Amniotic epithelial cell (primary cell): ENCODE measurements at places on chromosomes 4 and X.
A peak's percentile ranks its signal among the peaks of the same experiment; 100 is the strongest.

- DNase-seq: no peak
These were observed 440.2 kb downstream of the PRR32 start for GRCh38 chrX:127259742-127260141.

DNA sequence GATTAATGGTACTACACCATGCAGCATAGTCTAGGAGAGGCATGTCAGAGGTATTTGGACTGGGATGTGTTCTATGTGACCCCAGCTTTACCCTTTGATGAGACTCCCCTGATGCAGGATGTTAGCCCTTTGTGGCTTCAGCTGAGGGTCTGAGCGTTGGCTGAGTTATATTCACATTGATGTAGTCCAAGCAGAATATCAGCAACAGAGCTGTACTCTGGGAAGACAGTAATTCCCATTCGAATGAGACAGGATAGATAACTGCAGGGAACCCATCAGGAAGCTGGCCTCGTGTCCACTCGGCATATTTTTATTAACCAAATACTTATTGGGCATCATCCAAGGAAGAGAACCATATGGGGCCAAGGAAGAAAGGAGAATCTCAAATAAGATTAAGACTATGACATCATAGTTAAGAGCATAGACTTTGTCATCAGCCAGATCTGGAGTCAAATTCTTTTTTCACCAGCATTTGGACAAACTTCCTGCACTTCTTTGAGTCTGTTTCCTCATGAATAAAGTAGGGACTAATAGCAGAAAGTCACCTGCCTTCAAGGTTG is 198.1 kb downstream of the SOWAHB start:
- no peak for DNase-seq

DNA sequence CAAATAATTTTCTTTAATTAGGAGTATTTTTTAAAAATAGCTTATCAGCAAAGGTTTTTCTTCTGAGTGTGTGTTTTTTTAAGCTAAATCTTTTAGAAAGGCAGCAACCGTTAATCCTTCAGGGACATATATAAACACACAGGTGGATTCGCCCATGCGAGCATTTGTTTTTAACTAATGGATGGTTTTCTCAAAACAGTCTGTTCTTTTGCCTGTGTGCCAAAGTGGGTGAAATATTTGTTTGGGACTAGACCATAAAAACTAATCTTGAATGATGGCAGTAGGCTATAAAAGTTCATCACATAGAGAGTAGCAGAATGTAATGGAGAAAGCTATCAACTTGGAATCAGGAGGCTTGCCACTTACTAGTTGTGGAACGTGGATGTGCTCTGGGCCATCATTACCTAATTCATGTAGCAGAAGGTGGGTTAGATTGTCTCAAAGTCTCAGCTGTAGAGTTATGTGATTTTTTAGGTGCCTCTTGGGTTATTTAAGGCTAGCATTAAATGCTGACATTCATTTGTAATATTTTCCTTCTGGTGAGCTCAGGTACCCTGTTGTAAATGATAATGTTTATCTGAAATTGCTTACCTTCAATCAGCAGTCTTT is 7.4 kb upstream of the TAPT1 start:
- DNase-seq: no peak

DNA sequence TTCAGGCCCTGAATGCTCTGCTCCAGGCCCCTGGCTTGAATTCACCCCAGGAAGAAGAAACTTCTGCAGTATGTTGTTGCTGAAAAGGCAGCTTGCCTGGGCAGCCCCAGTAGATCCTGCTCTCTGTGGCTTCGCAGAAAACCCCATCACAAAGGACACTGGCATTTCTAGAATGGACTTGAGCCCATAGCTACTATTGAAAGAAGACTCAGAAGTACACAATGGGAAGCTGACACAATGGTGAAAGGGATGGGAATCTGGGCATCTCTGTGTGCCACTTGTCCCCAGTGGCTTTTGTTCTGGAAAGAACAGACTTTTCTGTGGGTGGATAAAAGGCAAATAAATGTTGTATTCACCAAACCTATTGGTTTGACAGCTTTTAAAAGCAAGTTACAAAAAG is 67.4 kb upstream of the SCML1 start:
- no peak for DNase-seq

DNA sequence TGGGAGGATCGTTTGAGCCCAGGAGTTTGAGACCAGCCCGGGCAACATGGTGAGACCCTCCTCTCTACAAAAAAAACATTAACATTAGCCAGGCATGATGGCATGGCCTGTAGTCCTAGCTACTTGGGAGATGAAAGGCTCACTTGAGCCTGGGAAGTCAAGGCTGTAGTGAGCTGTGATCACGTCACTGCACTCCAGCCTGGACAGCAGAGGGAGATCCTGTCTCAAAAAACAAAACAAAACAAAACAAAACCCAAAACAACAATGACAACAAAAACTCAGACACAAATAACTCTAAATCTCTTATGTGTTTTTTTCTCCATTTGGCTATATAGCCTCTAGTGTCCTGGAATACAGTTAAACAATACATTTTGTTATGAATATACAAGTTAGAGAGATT is 127.3 kb upstream of the STK26 start:
- DNase-seq: peak; percentile 1

DNA sequence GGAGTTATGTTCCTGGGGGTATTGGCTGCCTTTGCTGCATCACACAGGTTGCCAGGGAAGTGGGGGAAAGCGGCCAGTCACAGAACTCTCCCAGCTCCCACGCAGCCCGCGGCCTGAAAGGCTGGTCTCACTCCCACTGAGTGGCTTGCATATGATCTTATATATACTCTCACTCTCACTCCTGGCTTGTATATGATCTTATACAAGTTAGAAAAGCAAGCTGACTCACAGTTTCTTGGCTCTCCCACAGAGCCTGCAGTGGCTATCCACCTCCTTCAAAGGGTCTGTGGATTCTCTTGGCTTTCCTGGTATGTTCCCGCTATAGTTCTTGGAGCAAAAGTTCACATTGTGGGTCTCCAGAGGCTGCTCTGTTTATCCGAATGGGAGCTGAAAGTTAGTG is 833.5 kb upstream of the GALNTL6 start:
- peak; percentile 82 for DNase-seq

DNA sequence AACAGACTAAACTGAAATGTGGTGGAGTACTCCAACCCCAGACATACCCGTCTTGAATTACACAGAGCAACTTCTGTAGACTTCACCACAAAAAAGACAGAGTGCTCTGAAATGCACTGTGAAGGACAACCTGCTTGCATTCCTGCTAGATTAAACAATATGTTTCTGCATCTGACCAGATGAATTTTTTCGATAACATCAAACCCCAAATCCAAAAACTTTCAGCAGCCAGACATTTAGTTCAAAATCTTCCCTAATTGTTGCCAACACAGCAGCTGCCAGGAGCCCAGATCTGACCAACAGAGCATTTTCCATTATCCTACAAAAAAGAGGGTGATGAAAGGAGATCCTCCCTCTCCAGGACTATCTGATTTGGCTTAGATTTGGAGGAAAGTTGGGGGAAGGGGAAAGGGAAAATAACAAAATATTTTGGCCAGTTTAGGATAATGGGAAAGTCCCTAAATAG is 356.5 kb downstream of the PDGFC start:
- DNase-seq: peak; percentile 98

DNA sequence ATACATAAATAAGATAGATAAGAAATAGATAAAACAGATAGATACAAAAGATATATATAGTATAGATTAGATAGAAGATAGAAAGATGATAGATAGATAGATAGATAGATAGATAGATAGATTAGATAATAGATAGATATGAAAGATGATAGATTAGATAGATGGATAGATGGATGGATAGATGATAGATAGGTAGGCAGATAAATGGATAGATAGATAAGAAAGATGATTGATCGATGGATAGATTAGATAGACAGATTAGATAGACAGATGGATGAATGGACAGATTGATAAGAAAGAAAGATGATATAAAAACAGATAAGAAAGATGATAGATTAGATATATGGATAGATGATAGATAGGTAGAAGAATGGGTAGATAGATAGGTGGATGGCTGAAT is 90.3 kb downstream of the SMIM20 start:
- no peak for DNase-seq

GRCh38 chr4:158025131-158025530 is 147.7 kb downstream of the GASK1B start:
- DNase-seq: no peak

- no peak for DNase-seq
These were observed 586.1 kb upstream of the PITX2 start for GRCh38 chr4:111208970-111209369.

DNA sequence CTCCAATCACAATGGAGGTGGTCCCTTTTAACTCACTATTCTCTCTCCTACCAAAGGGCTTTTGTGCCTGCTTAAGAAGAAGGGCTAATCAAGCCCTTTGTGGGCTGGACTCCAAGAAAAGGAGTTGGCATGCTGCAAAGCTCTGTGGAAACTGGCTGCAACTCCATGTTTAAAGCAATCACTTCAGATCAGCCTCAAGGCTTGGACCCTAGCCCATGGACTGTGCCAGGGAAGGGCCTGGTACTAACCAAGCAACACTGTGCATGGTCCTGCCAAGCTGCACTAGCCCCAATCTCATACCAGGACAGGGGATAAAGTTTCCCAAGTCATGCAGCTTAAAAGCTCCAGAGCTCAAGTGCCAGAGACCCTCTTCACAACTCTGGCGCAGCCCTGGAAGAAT is 86.7 kb downstream of the ATP8A1 start:
- DNase-seq: no peak
